Activated T-cell treated with anti-CD3 and anti-CD28 coated beads, Interleukin-2, amount 50 U/mL, for 4 hours (primary cell): ENCODE measurements at places on chromosomes 4 and X. TPM values are rescaled to one million over a fixed set of nuclear protein-coding genes. Genes with fewer than 3 reads are reported as not detected.

MAGEA4 gene
- not detected for total RNA-seq

DNA sequence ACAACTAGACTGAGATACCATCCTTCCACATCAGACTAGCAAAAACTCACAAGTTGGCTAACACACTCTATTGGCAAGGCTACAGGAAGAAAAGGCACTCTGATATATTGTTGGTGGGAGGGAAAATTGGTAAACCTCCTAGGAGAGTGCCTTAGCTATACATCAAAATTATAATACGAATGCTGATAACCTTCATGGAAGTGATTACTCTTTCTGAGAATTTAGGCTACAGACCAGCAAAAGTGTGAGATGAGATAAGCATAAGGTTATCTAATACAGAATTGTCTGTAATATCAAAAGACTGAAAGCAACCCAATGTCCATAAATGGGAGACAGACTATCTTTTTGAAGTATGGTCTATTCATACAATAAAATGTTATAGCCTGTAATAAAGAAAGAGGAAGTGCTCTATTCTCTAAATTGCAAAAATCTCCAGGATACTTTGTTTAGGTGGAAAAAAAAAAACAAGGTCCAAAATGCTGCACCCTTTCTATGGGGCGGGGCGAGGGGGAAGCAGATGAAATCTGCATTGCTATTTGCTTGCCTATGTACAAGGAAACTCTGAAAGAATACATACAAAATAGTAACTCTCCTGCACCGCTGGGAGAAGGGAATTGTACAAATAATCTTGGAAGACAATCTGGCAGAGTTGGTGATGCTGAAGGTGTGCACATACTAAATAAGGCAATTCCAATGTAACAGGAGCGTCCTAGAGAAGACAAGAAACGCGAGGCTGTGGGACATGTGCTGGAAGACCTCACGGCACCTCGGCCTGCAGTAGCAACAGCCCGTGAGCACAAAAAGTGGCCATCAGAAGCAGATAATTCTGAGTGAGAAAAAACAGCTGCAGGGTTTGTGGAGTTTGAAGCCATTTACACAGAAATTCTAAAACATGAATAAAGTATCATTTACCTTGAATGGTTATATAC is 109.7 kb downstream of the AFAP1 start:
- no peak for DNase-seq

GRCh38 chrX:40573763-40574162 is 7.0 kb upstream of the ATP6AP2 start:
- peak; percentile 17 for DNase-seq

DNA sequence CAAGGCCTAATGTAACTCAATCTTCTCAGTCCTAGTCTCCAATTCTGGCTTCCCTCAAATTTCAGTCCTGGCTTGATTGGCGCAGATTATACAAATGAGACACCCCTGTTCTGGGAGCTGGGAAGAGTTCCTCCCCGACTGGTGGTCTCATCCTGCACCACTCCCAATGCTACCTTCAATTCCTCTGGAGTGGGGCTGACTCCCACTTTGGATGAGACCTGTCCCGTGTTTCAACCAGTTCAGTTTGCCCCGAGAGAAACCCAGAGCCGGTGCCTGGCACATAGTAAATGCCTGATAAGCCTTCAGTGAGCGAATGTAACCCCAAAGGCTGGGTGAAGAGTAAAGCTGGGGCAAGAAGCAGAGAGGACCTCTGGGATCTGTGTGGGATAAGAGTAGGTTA is 4.0 kb upstream of the SYP start:
- no peak for DNase-seq

DNA sequence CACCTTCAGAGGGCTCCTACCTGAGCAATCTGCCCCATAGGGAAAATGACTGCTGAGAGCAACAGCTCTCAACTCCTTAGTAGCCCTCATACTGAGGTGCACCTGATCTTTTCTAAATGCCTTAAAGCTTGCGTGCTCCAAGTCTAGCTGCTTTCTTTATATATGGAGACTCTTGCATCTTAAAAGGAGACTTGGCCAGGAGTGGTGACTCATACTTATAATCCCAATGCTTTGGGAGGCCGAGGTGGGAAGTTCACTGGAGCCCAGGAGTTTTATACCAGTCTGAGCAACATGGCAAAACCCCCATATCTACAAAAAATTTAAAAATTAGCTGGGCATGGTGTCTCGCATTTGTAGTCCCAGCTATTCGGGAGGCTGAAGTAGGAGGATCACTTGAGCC is 78.1 kb upstream of the TRIM2 start:
- no peak for DNase-seq

- DNase-seq: no peak
Observed at GRCh38 chr4:21946858-21947257, 1.7 kb downstream of the KCNIP4 start.

DNA sequence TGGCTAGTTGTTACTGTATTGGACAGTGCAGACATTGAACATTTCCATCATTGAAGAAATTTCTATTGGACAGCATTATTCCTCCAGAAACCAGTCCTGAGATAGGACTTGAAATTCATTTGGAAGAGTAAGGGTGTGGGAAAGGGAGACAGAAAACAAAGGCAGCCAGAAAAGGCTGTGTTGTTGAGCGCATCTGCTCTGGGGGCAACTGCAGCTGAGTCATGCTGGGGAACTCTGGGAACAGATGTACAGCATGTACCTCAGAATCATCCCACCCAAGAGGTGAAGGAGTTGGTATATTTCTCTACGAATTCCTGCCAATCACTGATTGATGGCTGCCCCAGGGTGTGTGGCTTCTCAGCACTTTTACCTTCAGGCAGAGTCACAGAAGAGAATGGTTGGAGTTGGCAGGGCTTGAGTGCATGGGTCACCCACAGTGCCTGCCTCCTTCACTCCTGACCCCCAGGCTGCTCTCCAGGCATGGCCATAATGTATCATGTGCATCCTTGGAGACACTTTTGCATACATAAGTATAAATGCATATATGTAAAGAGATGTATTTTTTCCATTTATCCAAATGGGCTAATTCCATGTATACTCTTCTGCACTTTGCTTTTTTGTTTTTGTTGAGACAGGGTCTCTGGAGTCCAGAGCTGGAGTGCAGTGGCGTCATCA is 39.4 kb downstream of the GEMIN8 start:
- no peak for DNase-seq

- DNase-seq: no peak
Observed at GRCh38 chr4:121049072-121049599, 23.2 kb downstream of the NDNF start.

- DNase-seq: no peak
Observed at GRCh38 chr4:61511716-61512488, 311.8 kb downstream of the ADGRL3 start.

DNA sequence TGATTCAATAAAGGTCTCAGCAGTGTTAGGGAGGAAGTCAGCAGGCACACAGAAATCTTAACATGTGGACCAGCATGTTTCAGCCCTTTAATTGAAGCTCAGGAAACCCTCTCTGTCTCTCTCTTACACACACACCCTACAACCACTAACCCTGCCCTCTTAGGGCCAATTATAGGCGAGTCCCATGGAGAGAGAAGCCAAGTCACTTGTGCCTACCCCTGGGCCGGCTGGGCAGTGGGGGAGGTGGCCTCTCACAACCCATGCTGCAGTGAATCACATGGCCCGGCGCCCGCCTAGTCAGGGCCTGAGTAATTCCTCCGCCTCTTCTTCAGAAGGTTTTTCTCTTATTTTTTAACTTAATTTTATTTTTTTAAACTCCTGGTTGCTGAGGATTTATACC is 3.7 kb downstream of the FGD1 start:
- no peak for DNase-seq

DNA sequence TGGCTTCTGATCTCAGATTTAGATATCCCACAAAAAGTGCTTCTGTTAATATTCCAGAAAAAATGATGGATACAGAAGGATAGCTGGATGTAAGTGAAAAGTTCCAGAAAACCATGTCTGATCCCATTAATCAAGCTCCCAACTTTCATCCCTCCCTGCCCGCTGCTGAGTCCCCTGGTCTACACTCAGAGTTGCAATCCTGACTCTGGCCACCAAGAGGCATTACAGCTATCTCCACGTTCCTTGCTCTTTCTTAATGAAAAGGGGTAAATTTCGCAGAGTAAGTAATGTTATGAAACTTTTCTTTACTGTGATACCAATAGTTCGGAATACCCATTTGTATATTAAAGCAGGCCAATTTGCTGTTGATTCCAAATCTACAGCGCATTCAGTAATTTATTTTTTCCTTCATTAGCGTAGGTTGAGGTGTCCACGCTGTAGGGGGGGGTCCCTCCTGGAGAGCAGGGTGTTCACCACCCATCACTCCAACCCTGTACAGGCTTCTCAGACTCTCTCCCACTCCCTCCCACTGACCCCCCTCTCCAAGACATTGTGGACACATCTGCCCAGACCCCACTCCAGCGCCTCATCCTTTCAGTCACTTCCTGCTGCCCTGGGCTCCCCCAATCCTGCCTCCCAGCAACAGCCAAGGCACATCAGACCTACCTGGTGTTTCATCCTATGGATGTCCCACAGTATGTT is 55.1 kb downstream of the RAB40A start:
- peak; percentile 12 for DNase-seq

DNA sequence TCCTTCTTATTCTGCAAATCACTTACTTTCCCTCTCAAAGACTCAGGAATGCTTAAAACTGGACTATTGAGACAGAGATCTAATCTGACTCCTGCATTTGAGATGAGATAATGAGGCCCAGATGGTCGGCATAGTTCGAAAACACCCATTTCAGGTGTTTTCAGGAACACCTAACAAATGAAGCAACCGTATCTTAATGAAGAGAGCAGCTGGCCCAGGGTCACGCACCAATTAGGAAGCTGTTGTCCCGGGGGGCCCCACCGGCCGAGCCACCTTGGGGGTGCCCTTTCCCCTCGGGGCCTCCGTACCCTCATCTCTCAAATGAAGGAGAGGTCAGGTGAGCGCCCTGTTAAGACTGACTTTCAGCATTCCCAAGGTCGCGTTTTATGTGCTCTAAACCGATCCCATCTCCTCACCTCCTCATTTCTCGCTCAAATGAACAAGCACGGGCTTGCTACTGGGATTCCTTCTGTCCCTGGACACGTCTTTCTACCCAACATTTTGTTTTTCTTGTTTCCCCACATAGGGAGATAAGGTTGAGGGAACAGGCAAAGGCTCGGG is 824 bp downstream of the LRPAP1 start:
- no peak for DNase-seq
